Camera-type eye (tissue), 1 donor: ENCODE measurements at places on chromosomes 5 and 9. TPM values are rescaled to one million over a fixed set of nuclear protein-coding genes. Genes with fewer than 3 reads are reported as not detected.

The CNTFR gene
- 23.9 TPM for total RNA-seq

The NME5 gene
- 5.6 TPM for total RNA-seq

The SYNPO gene
- 10.1 TPM for total RNA-seq

The PIP5K1B gene
- 29.0 TPM for total RNA-seq

The NR4A3 gene
- total RNA-seq: 5.1 TPM

The FOXD4L4 gene
- 0.22 TPM for total RNA-seq

The GLE1 gene
- total RNA-seq: 29.6 TPM

The TNC gene
- total RNA-seq: 44.4 TPM

The NR5A1 gene
- not detected for total RNA-seq

The SH3GL2 gene
- 18.0 TPM for total RNA-seq

The EGFL7 gene
- total RNA-seq: 36.1 TPM

The SLIT3 gene
- total RNA-seq: 32.4 TPM

The SPINK4 gene
- not detected for total RNA-seq

The PLEKHG4B gene
- total RNA-seq: 10.1 TPM

The COL27A1 gene
- total RNA-seq: 34.6 TPM

The DELE1 gene
- 73.4 TPM for total RNA-seq

The N4BP3 gene
- total RNA-seq: 10.6 TPM

The GLIPR2 gene
- total RNA-seq: 18.3 TPM

The SLC6A19 gene
- total RNA-seq: 0.27 TPM

The CCDC183 gene
- 2.0 TPM for total RNA-seq

The DMRTA1 gene
- total RNA-seq: 1.8 TPM

The TMEM252 gene
- not detected for total RNA-seq

The MUSK gene
- 1.4 TPM for total RNA-seq

The QRFP gene
- total RNA-seq: not detected

The CER1 gene
- total RNA-seq: 0.88 TPM

The STKLD1 gene
- 1.3 TPM for total RNA-seq

The PCDH12 gene
- total RNA-seq: 8.6 TPM

The SEMA4D gene
- 35.8 TPM for total RNA-seq

The MLANA gene
- total RNA-seq: 27.2 TPM

The HTR1A gene
- total RNA-seq: not detected

The DAB2 gene
- 79.9 TPM for total RNA-seq

The PLPPR1 gene
- total RNA-seq: 73.4 TPM

The DEPDC1B gene
- 12.0 TPM for total RNA-seq

The SHOC1 gene
- total RNA-seq: not detected

The PGM5 gene
- 61.8 TPM for total RNA-seq

The SARDH gene
- 18.9 TPM for total RNA-seq

The ESM1 gene
- 3.6 TPM for total RNA-seq

The GRPEL2 gene
- 26.8 TPM for total RNA-seq

The IGIP gene
- 14.5 TPM for total RNA-seq

The CCDC192 gene
- not detected for total RNA-seq

The SPINK13 gene
- not detected for total RNA-seq

The PURA gene
- 24.7 TPM for total RNA-seq

The RGS7BP gene
- 3.8 TPM for total RNA-seq

The BTNL3 gene
- total RNA-seq: not detected

The WDR38 gene
- total RNA-seq: not detected

The C9orf50 gene
- 0.71 TPM for total RNA-seq

The TPRN gene
- 11.3 TPM for total RNA-seq

The OR2K2 gene
- total RNA-seq: not detected

The SLC25A2 gene
- total RNA-seq: not detected

The CCL27 gene
- total RNA-seq: not detected

The PRR7 gene
- total RNA-seq: 4.8 TPM
